ENCODE measurements at places on chromosomes 13 and 19.

- no peak for DNase-seq
Measured at GRCh38 chr13:40402931-40403431, 263.5 kb downstream of the FOXO1 start.

DNA sequence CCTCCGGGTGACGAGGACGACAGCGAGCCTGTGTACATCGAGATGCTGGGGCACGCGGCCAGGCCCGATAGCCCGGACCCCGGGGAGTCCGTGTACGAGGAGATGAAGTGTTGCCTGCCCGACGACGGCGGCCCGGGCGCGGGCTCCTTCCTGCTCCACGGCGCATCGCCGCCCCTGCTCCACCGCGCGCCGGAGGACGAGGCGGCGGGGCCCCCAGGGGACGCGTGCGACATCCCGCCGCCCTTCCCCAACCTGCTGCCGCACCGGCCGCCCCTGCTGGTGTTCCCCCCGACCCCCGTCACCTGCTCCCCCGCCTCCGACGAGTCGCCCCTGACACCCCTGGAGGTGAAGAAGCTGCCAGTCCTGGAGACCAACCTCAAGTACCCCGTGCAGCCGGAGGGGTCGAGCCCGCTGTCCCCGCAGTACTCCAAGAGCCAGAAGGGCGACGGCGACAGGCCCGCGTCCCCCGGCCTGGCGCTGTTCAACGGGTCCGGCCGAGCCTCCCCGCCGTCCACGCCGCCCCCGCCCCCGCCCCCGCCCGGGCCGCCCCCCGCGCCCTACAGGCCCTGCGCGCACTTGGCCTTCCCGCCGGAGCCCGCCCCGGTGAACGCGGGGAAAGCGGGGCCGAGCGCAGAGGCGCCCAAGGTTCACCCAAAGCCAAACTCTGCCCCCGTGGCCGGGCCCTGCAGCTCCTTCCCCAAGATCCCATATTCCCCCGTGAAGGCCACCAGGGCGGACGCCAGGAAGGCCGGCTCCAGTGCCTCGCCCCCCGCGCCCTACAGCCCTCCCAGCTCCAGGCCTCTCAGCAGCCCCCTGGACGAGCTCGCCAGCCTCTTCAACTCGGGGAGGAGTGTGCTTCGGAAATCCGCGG is 511.3 kb downstream of the MYO16 start:
- DNase-seq = no peak

GRCh38 chr19:3469638-3470499 is 10.5 kb downstream of the SMIM24 start:
- DNase-seq = no peak

- DNase-seq = no peak
Measured at GRCh38 chr13:85685436-85685835, 113.8 kb downstream of the SLITRK6 start.

DNA sequence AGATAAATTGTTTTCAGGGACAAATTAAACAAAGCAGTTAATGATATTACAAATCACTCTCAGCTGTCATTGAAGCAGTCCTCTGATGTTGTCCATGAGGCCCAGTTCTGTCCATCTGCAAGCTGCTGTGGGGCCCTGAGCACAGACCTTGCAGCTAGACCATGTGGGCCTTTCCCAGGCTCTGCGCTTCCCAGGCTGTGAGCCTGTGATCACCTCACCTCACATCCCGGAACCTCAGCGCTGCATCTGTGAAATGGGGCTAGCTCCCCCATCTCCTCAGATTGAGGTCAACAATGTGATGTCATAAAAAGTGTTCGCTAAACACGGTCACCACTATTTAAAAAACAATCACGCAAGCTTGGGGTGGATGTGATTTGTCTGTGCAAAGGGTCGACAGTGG is 51.9 kb upstream of the UQCRFS1 start:
- no peak for DNase-seq

- DNase-seq = no peak
Measured at GRCh38 chr13:24178847-24179485, 18.4 kb downstream of the SPATA13 start.

- DNase-seq = no peak
Measured at GRCh38 chr13:47843005-47843404, 158.1 kb downstream of the SUCLA2 start.

GRCh38 chr19:54173359-54173699 is 369 bp upstream of the TMC4 start:
- DNase-seq = no peak

GRCh38 chr13:38821770-38822551 is 135.1 kb downstream of the FREM2 start:
- DNase-seq = no peak
